GM12891 (cell line): ENCODE measurements at places on chromosomes 7 and 10.

- no peak for DNase-seq
Measured at GRCh38 chr10:61852261-61852660, 49.2 kb upstream of the ARID5B start.

- no peak for DNase-seq
Measured at GRCh38 chr10:57849691-57850357, 417.9 kb downstream of the IPMK start.

GRCh38 chr10:6200734-6201515 lies 1.8 kb upstream of the PFKFB3 start:
- no peak for DNase-seq

- DNase-seq, result no peak
Measured at GRCh38 chr7:23117841-23118240, 12.3 kb downstream of the KLHL7 start.

DNA sequence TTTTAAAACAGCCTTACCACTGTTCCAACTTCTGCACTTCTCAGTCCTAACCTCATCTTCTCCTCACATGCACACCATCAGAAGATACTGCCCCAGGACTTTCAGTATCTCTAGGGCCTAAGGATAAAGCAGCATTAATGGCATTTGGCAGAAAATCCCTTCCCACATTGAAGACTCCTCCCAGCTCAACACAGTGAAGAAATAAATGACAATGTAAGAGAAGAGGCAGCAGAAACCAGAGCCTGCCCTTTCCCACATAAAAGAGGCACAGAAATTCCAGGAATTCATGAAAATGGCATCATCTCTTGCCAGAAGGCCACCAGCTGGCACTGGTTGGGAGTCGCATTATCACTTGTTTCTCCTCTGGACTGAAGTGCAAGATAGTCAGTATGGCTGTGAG lies 3.7 kb downstream of the GCC1 start:
- DNase-seq, result no peak

DNA sequence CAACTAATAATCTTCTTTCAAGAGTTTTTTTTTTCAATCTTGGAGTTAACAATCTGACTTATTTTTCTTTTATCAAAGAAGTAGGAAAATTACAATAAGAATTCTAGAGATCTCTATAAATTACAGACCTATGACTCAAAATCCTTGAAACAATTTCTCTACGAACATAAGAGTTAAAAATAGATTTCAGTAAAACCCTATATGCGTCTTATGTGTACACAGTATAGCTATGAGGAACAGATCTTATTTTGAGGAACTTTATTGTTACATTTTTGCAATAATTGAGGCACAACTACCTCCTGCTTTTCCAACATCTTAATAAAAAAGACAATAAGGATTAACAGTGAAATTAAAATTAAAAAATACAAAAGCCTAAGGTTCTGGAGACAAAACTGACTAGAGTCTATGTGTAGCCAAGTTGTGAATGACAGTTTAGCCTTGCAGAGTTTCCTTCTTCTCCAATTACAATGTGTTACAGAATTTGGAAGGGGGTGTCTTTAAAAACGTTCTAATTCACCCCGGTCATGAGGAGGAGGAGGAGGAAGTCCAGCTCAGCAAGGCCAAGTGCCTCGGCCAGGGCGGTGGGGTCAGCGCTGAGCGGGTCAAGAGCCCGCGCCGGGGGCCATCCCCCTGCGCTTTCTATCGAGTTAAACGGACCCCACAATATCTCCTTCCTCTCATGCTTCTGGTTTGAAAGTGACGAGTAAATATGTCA lies 40.5 kb downstream of the AMZ1 start:
- no peak for DNase-seq

DNA sequence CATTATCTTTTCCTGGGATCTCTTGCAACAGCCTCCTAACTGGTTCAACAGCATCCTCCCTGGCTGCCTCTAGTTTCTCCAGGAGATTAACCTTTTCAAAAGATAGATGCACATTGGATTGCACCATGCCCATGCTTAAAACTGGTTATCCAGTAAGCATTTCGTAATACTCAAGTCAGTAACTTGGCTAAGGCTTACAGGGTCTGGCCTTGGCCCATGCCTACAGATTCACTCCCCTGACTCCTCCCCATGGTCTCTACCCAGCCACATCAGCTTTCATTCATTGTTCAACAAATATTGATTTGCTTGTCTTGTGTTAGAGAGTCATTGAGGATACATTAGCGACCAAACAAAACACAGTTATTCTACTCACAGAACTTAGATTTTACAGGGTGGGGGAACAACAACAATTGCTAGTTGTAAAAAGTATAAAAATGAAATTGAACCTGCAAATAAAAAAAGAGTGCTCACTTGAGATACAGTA lies 1.8 kb upstream of the KIF20B start:
- no peak for DNase-seq

DNA sequence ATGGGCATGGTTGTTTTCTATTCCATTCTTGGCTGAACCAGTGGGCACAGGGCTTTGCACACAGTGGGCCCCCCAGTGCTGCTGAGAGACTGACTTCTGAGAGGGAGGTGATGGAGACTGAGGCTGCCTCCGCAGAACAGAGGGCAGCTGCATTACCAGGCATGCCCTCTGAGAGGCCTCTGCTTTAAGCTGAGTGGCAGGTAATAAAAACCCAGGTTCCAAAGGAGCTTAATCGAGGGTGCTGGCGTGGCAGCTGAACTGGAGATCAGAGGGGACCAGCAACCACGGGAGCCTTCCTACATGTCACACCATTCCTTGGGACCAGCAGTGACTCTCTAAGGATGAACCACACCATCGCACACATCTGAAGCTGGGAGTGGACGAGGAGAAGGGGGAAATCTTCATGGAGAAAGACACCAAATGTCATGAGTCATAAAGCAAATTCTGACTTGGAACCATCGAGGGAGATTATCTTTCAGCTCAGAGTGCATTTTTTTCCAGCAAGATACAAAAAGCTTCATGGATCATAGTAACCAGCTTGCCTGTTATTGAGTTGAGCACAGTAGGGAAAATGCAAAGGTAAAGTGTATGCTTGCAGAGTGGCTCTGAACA lies 24.6 kb downstream of the HIPK2 start:
- DNase-seq, result no peak

DNA sequence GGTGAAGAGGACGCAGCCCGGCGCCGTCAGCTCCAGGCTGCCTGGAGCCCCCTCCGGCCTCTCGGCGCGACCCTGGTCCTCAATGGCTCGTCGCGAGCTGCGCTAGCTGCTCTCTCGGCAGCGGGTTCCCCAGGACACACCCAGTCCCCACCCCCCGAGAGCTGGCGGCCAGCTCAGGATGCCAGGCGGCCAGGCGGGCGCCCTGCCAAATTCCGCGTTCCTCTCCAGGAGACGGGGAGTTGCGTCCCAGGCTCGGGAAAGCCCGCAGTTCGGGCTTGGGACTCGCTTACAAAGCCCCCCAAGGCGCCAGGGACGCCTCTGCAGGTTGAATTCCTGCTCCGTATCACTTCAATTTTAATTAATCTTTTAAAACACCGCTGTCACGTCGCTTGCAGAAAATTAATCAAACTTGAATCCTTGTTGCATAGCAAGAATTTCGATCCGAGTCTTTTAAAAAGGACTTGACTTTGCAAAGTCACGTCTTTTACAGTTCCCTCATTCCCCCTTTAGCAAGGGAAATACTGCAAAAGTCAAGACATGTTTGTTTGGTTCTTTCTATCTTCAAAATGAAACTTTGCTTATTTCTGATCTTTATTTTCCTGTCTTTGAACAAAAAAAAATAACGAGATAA lies 28.2 kb downstream of the SKIDA1 start:
- DNase-seq, result no peak

DNA sequence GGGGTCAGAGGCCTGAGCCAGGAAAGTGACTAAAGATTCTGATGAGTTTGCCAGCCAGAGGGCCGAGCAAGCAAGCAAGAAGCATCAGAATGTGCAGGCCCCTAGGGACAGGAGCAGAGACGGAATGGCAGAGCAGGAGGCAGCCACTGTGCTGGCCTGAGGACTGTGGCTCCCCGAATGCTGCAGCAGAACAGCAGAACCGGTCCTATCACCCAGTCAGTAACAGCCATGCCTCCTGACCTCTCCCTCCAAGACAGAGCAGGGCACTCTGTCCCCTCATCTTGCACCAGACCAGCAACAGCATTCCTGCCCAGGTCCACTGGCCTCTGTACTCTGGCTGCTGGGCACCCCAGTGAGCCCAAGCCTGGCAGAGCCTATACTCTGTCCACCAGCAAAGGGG lies 85.9 kb downstream of the ARHGAP22 start:
- no peak for DNase-seq

GRCh38 chr7:130092598-130092997 lies 22.3 kb downstream of the KLHDC10 start:
- DNase-seq, result no peak

GRCh38 chr10:78045237-78045636 lies 11.6 kb downstream of the RPS24 start:
- DNase-seq, result no peak

DNA sequence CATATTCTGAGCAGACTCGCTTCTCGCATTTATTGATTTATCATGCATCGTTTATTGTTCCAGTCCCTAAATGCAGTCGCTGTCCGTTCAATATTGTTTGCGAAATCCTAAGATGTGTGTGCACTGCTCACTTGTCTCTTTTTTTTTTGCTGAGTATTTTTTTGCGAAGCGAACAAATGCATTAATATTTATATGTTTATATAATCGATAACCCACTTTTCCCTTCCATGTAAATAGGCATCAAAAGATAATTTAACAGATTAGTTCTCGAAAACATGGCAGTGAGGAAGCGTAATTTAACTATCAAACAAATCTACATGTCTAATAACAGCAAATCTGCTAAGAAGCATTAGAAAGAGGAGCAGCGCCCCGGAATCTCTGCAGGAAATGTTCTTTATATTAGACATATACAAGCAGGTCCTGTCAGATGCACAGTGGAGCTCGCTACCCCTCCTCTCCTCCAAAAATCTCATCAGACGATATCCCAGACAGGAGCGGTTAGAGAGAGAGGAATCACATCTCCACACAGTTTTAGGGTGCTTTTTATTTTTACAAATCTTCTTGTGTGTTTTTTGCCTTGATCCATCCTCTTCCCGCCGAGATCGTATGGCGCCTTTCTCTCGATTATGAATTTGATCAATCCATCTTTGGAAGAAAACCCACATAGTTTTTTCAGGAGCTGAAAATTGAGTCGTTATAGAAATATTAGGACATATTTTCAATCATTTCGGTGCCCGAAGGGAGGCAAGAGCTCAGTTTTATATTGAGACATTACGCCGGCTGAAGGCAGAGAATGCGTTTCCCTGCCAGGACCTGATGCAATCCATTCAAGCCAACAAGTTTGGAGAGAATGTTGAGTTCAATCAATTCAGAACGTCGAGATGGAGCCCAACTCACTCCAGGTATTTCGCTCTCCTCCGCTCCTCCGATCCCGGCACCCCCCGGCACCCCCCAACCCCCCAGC lies at the start of gene ARID5B:
TSS of gene ARID5B (plus strand) at position 871 of the 964 bp plus-strand sequence. CDS start at position 882, 11 bp downstream.
- no peak for DNase-seq
